ENCODE measurements at places on chromosomes 1 and 21. TPM values are rescaled to one million over a fixed set of nuclear protein-coding genes. Genes with fewer than 3 reads are reported as not detected.

DNA sequence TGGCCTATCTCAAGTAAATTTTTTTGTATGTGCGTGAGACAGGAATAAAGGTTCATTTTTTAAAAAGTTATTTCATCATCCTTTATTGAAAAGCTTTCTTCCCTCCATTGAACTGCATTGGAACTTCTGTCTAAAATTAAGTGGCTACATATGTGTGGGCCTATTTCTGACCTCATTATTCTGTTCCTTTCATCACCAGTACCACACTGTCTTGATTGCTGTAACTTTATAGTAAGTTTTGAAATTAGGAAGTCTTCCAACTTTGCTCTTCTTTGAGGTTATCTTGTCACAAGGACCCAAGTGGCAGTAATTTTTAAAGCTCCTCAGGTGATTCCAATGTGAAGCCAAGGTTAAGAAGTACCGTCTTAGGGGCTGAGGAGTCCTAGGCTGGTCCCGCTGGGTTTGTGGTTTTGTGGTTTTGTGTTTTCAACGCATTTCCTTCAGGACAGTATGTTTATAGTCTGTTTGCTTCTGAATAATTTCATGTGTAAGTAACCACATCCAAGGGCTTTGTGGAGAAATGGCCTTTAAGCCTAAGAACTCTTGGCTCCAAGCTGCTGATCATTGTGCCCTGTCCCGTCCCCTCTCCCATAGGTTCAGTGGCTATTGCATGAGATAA lies 12.4 kb upstream of the SCAF4 start:
- DNase-seq = no peak

DNA sequence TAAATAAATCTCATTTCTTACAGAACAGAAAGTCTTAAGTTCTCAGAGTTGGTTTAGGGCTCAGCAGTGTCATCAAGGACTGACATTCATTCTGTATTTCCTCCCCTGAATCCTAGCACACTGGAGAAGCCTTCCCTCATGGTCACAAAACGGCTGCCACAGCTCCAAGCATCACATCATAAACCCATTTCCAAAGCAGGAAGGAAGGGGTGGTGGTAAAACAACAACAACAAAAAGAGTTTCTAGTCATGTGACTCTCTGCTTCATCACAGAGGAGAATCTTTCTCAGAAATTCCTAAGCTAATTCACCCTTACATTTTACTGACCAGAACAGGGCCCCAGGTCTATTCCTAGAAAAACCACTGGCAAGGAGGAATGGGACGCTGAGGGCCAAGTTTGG lies 210.3 kb downstream of the KAZN start:
- no peak for DNase-seq

DNA sequence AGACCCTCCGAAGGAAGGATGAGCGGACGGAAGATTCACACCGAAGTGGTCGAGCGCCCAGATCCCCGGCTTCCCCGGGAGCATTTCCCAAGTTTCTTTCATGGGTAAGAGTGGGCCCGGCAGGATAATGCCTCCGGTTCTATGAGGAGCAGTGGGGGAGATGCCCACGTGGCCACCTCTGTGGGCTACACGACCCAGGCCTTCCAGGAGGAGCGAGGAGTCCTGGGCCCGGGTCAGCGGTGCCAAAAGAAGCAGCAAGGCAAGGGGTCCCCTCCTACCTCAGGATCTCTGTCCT lies 7.9 kb upstream of the NBPF11 start:
- DNase-seq = no peak

DNA sequence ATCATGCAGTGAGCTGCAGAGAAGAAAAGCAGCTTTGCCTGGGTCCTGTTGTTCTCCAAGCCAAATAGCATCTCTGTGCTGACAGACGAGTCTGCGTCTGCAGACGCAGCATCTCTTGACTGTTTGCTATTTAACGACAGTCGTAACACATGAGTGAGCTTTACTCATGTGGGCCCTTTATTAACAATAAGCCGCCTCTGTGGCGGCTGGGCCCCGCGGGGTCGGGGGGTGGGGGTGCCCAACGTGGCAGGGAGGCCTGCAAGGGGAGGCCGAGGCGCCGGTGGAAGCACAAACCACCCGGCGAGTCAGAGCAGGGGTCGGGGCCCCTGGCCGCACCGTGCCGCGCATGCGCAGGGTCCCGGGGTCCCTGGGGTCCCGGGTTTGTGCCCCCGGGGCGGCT lies 435.1 kb downstream of the KIF26B start:
- no peak for DNase-seq

DNA sequence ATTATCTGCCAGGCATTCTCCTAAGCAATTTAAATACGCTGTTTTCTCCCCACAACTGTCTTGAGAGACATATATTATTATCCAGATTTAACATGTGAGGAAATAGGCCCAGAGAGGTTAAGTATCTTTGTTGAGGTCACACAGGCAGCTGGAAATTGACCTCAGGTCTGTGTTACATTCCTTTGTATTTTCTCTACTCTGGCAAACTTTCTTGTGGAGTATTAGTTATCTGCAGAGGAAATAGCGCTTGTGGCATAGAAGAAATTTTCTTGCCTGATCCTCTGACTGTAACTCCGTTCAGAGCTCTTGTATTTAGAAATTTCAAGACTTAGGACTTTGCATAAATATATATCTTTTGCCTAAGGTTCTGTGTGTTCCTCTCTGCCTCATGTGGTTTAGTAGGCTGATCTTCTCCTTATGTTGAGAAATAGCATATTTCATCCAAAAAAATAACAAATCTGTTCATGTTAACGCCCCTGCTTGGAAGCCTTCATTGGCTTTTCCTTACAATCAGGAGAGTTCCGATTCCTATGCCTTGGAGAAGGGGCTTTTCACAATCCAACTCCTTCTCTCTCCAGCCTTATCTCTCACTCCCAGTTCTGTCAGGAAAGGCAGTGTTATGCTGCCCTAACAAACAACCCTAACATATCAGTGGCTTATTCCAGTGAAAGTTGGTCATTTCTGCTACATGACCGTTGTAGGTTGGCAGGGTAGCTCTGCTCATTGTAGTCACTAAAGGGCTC lies 2.5 kb upstream of the JUN start:
- no peak for DNase-seq

KRTAP21-2 gene
- total RNA-seq = not detected

CCDC24 gene
- not detected for total RNA-seq

NBPF6 gene
- total RNA-seq = not detected

MYBPHL gene
- total RNA-seq = not detected

Data from uterus (tissue), 4 donors.